ENCODE measurements at places on chromosomes 16 and 17. TPM values are rescaled to one million over a fixed set of nuclear protein-coding genes. Genes with fewer than 3 reads are reported as not detected.

DNA sequence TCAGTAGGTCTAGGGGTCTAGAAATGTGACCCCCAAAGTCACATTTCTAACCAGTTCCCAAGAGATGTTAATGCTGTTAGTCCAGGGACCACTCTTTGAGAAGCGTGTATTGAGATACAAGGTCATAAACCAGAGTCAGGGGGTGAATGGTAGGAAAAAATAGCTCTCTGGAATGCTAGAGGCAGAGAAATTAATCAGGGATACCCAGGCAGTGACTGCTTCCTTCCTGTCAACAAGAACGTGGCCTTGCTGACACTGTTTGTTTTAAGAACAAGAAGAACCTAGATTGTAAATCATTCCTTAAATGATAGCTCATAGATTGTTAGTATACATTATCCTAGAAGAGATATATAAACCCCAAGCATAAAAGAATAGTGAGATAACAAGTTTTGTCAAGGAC is 43.8 kb downstream of the PITPNM3 start:
- DNase-seq, result no peak

GRCh38 chr17:41785859-41786226 is 668 bp downstream of the JUP start:
- peak; percentile 40 for DNase-seq

Gene ARL17B
- total RNA-seq, result 21.6 TPM

- no peak for DNase-seq
Observed at GRCh38 chr17:63695889-63696288, 4.0 kb downstream of the LIMD2 start.

Gene SHISA6
- total RNA-seq, result not detected

DNA sequence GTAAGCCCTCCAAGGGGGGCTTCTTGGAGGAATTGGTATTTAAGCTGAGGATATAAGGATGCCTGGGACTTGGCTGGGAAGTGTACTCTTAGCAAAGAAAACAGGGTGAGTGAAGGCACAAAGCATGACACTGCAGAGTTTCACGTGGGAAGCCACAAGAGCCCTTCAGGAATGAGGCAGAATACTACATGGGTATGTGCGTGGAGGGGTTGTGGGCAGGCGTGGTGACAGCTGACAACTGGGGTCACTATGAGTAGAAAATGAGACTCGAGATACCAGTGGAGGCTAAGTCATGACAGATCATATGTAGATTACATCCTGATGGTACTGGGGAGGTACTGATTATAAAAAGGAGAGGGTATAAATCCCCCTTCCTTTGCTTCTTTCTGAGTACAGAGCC is 78.1 kb upstream of the XYLT1 start:
- DNase-seq, result no peak

- no peak for DNase-seq
Observed at GRCh38 chr16:89482817-89483205, 7.5 kb downstream of the ANKRD11 start.

DNA sequence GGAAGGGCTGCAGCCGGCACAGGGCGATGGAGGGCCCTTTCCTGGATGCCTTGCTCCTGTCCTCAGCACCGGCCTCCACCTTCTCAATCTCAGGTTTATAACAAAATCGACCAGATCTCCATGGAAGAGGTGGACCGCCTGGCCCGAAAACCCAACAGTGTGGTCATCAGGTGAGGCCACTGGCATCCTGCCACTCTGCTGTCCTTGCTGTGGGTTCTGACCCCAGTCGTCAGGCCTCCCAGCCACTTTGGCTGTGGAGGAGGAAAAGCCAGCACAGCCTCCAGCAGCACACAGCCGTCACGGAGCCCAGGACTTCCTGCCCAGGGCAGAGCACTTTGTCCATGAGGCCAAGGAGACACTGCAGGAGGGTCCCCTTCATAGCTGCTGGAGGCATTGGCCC is 6.7 kb upstream of the MYO15A start:
- no peak for DNase-seq

- DNase-seq, result no peak
Observed at GRCh38 chr16:2524339-2524938, 4.3 kb downstream of the AMDHD2 start.
